Omental fat pad (tissue), 4 donors: ENCODE measurements at places on chromosomes 2 and 18. TPM values are rescaled to one million over a fixed set of nuclear protein-coding genes. Genes with fewer than 3 reads are reported as not detected.

DNA sequence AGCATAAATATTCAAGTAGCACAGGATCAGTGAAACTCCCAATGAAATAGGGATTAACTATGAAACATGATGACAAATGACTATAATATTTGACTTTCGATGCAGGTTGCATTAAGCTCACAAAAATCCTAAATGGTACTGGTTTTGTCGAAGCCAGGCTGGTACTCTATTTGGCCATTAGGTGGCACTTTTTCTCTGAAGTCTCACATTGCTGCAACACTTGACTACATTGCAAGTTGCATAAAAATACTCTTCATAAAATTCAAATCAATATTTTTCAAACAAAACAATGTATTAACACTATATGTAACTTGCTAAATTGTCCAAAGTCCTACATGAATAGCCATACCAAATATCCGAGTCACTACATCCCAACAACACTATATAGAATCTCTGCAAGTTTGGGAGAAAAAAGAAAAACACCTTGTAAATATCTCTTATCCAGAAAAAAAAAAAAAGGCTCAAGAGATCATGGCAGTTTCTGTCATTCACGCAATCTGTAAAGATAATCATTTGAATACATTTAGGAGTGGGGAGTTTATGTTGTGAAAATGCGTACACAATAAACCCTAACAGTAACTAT, 9.5 kb downstream of the RTTN start:
- no peak for DNase-seq

DNA sequence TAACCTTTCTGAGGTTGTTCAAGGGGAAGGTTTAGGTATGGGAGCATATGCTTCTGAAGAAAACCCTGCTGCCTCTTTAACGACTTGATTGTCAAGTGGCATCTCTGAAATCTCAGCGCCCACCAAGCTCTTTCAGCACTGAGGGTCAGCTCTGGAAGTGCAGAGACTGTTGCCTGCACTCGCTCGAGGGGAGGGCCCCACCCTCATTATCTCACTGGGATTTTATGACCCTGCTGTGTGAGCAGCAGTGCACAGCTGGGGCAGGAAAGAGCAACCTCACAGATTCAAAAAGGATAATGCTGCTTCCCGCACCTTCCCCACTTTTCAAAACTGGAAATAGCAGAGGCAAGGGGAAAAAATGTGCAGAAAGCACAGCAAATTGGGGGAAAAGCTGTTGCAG, 56.9 kb upstream of the SPRED2 start:
- DNase-seq = no peak

DNA sequence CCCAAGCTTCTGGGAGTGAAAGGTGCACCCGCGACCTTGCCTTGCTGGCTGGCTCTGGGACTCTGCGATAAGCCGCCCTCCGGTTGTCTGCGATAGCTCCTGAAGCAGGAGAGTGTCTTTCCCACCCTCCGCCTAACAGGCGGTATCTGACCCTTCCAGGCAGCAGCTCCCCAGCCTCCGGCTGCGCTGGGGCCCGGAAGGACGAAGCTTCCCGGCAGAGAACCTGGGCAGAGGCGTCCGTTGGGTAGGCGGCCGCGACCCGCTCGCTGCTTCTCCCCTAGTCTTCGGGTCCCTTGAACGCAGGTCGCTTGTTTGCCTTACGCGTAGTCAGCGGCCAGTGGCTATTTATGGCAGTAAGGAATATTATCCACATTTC, 446 bp upstream of the RHBDD1 start:
- no peak for DNase-seq

DNA sequence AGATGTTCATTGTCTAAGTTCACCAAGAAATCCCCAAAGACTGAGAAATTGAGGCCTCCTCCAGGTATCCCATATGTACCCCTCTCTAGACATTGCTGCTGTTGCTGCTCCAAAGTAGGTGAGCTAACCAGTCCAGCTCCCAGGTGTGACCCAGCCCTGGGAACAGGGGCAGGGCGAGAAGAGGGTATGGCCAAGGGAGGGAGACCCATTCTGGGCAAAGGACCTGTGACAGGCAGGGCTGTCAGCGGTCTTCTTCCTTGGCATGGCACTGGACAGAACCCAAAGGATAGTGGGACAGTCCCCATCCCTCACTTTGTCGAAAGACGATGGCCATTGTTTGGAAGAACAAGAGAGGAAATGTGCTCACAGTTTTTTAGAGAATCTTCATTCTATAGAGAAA, 7.2 kb upstream of the INO80C start:
- no peak for DNase-seq

DNA sequence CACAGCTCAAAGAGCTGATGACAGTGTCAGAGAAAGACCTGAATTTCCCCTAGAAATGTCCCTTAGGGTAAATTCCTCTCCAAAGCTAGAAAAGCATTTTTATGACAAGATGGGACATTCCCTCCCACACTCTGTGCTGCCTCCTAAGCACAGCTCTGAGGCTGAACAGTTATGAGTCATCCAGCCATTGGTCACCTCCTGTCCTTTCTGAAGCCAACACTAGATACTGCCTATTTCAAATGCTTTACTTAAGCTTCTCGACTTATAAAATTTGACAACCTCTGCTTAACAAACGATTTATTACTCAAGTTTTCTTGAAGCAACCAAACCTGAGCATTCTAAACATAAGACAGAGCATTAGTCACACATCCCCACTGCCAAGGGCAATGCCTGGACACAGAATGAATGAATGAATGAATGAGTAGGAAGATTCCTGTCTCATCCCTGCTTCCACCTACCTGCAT, 35.4 kb downstream of the B4GALT6 start:
- no peak for DNase-seq

- DNase-seq = no peak
Observed at GRCh38 chr2:134260713-134261112, 6.8 kb downstream of the MGAT5 start.

- no peak for DNase-seq
Observed at GRCh38 chr18:34386803-34387202, 162.1 kb upstream of the NOL4 start.

DCDC2C gene
- 0.31 TPM for total RNA-seq

PDE11A gene
- total RNA-seq = not detected
